ENCODE measurements at places on chromosomes 5 and 9.

- peak; percentile 88 for DNase-seq
Measured at GRCh38 chr5:172178991-172179989, 8.7 kb downstream of the STK10 start.

DNA sequence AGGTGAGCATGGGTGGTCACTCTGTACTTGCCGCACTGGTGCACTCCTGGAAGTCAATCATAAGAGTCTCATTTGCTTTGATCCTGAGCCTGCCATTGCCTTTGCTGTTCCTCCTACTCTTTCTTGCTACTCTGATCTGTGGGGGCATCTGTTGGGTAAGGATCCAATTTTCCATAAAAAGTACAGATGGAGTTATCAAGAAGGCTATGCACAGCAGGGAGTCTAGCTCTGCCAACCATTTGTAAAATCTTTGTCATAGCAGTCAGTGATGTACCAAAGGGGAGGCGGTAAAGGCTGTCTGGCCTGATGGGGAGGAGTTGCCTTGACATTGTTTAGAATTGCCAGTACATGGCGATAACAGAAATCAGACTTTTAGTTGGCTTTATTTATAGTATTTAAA lies 109.0 kb upstream of the PLPPR1 start:
- DNase-seq = no peak

DNA sequence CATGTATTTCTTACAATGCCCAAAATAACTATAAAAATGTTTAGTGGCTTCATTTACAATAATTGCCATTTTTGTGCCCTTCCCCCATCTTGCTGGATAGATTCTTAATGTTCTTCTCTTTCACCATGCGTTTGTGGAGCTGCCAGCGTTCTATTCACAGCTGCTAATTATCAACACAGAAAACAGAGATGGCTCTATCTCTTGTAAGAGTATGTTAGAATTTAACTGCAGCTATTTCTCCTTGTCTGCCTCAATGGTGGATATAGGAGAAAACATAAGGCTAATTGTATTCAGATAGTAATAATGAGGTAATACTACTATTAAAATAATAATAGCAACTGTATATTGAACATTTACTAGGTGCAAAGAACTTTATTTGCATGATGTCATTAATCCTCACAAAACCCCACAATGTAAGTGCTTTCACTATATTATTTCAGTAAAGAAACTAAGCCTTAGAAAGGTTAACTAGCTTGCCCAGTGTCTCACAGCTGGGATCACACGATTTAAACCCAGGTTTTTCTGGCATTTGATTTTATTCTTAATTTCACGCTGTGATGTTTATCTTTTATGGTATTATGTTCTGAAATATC lies 50.1 kb downstream of the JAKMIP2 start:
- no peak for DNase-seq

DNA sequence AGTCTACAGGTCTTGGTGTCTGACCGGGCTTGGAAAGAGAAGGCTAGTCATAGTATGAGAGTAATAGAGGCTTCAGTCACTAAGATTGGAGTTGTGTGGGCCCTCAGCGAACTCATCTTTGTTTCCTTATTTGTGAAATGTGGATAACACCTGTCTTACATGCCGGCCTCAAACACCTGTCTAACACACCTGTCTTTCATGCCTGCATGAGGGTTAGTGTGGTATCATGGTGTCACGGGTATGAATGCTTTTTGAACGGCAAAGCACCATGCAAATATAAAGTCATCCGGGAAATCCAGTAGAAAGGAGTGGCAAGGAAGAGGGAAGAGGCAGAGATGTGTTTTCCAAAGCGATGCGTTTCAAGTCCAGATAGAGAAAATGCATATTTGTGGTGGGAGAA lies 25.5 kb downstream of the GRAMD2B start:
- no peak for DNase-seq

- DNase-seq = no peak
Measured at GRCh38 chr5:53240661-53241060, 131.1 kb upstream of the MOCS2 start.

DNA sequence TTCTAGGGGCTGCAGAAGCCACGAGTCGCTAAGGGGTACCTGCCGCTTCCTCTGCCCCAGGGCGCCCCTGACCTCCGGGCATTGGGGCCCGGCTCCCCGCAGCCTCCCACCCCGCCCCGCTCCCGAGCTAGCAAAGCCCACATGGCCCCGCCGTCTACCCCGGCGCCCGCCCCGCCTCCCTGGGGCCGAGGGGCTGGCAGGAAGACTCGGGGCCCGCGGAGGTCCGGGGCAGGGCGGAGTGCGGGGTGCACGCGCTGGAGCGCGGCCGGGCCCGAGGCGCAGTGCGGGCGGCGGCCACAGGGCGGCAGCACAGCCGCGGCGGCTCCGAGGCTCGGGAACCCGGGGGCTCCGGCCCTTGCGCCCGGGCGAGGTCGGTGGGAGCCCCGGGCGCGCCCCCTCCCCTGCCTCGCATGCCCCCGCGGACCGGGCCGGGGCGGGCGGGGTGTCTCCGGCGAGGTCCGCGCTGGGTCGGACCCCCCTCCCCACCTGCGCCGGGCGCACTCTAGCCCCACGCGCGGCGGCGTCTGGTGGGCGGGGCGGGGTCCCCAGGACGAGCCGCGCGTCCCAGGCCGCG lies 6.7 kb downstream of the NRARP start:
- peak; percentile 91 for DNase-seq

GRCh38 chr5:147887026-147887627 lies 8.6 kb downstream of the SCGB3A2 start:
- no peak for DNase-seq

- DNase-seq = no peak
Measured at GRCh38 chr5:143619040-143619439, 192.9 kb upstream of the HMHB1 start.

- DNase-seq = no peak
Measured at GRCh38 chr5:2193142-2193541, 310.4 kb upstream of the IRX4 start.

- no peak for DNase-seq
Measured at GRCh38 chr9:82191082-82191770, 202.7 kb downstream of the SPATA31D1 start.

- no peak for DNase-seq
Measured at GRCh38 chr9:122846371-122846940, 18.1 kb upstream of the PDCL start.

GRCh38 chr9:127975376-127976315 lies 5.1 kb downstream of the EEIG1 start:
- peak; percentile 58 for DNase-seq

GRCh38 chr9:84296146-84296843 lies 44.3 kb downstream of the SLC28A3 start:
- DNase-seq = peak; percentile 87

DNA sequence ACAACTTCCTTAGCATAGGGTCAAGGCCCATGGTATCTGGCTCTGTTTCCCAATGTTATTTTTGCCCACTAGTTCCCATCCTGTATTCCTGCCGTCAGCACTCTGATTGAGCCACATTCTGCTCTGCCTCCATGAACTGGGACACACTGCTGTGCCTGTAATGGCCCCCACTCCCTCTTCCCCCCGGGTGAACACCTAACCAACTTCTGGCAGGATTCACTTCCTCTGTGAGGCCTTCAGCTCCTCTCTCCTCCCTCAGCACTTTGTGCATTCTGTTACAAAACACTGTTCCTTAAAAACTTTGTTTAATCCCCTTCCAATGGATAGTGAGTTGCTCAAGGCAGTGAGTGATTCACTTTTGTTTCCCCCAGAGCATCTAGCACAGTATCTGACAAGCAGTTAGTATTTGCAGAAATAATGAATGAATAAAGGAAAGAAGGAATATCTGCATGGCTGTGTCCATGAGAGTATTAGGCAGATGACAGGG lies 183.6 kb downstream of the EFNA5 start:
- DNase-seq = no peak

DNA sequence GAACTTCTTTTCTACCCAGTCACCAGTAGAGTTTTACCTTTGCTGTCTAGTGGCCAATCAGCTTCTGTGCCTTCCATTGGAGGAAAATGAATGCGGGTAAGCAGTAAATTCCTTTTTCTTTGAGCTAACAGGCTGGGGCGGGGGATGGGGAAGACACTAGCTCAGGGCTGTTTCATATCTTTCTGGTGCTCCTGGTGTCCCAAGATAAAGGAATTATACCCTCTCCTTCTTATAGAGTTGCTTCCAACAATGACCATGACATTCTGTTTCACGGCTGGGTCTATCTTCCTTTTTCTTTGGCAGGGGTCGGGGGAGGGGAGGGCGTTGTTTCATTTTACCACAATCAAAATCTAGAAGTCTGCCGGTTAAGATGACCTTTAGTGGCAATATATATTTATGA lies 51.2 kb upstream of the RPS23 start:
- no peak for DNase-seq

DNA sequence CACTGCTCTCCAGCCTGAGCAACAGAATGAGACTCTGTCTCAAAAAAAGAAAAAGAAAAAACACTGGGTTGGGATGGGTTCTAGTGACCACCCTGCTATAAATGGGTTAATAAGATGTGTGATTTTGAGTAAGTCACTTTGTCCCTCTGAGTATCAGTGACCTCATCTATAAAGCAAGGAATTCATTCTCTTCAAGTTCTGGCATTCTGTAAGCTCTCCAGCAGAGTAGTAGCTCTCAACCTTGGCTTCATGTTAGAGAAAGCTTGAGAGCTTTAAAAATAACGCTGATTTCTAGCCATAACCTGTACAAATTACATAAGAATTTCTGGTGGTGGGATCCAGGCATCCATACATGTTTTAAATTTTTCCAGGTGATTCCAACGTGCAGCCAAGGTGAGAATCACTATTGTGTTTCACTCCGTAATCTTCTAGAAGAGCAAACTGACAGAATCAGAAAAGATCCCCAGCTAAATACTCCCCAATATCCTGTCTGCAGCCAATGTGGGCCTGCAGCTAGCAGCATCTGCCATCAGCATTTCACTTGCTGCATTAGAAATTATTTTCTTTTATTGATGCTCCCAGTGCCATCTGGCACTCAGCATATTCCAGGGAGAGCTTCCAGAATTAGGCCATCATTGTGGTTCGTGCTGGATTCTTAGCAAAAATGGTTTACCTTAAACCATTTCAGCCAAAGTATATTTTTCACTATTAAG lies 109.4 kb downstream of the FEM1C start:
- no peak for DNase-seq

DNA sequence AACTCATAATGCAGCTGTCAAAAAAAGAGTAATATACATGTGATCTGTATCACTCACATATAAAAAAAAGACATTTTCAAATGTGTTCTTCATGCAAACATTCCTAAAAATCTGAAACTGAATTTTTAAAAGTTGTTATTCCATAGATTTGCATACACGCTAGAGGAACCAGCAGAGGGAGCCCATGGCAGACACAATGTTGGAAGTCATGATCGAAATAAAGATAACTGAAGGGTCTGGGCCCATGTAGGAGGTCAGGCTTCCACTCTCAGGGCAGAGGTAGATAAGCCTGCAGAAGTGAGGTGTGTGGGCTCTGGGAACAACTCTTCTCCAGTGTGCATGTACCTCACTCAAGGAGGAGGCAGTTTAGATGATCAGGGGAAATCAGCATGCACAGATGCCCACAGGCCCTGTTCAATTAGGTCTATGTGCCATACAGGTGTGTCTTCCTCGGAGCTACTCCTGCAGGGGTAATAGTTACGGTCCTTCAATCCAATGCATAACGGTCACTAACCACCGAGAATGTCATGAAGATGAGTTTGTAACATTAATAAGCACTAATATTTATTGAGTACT lies 208.6 kb downstream of the EPB41L4A start:
- no peak for DNase-seq

DNA sequence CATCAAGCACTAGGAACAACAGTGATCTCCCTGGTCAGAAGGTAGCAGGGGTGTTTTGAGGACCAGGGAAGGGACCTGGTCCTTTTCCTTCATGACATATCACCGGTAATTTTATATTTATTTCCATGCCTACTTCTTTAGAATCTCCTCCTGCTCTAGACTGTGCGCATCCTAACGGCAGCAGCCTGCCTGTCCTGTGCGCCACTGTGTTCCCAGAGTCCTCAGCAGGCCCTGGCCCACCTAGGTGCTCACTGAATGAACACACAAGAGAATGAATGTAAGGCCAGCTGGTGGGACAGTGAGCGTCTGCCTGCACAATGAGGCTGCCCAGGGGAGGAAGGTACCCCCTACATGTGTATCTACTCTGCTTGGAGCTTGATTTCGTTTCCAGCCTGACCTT lies 51.5 kb downstream of the C5orf15 start:
- no peak for DNase-seq

GRCh38 chr5:16976625-16977008 lies 40.5 kb upstream of the MYO10 start:
- no peak for DNase-seq

- DNase-seq = no peak
Measured at GRCh38 chr5:95401626-95402025, 10.5 kb downstream of the FAM81B start.

- DNase-seq = no peak
Measured at GRCh38 chr5:99025298-99026045, 96.7 kb upstream of the CHD1 start.

GRCh38 chr9:86778761-86779160 lies 168.5 kb downstream of the GAS1 start:
- DNase-seq = peak; percentile 17

DNA sequence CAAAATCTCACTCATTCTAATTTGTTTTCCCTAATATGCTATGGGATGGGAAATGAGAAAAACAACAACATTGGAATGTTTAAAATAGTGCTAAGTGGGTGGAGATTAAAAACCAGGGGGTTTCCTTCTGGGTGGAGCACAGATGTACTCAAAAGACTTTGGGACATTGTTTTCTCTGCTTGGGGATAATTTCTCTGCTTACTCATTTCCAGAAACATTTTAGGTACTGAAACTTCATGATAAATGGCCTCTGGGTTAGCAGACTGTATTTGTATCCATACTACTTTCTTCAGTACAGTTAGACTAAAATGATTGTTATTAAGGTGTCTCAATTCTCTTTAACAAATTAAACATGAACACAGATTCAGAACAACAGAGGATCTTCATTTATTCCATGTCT lies 17.4 kb downstream of the ELOVL7 start:
- DNase-seq = no peak

- no peak for DNase-seq
Measured at GRCh38 chr9:91817106-91817492, 132.9 kb downstream of the ROR2 start.

GRCh38 chr5:127549551-127549950 lies 32.1 kb downstream of the PRRC1 start:
- DNase-seq = no peak

- DNase-seq = no peak
Measured at GRCh38 chr9:117744369-117744768, 40.2 kb downstream of the TLR4 start.

DNA sequence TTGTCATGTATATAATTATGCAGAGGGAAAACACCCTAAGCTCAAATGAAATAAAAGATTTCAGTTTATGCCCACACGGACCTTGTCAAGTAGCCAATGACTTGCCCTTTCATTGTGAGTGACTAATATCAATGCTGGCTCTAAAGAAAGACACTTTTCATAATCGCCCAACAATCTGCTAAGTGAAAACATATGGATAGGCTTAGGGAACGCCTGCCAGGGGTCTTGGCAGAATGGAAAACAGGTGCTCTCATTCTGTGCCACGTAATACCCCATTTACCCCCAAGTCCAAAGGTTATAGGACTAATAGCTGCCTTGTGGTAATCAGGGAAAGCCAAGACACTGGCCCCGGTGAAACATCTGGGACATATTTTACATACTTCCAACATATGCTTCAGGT lies 157.7 kb downstream of the SLF1 start:
- DNase-seq = no peak
